ENCODE measurements at places on chromosomes 3 and 15. TPM values are rescaled to one million over a fixed set of nuclear protein-coding genes. Genes with fewer than 3 reads are reported as not detected.
A peak's percentile ranks its signal among the peaks of the same experiment; 100 is the strongest.

GRCh38 chr3:9793161-9793781, 389 bp downstream of the ARPC4 start:
- peak overlapping the region; percentile 99 for H3K27ac ChIP-seq
- peaks cover 32% of the 10 kb centered on the region for H3K36me3 ChIP-seq
- DNase-seq, result peak; percentile 53
- peak overlapping the region; percentile 91 for H3K4me3 ChIP-seq

- no peak overlapping the region for H3K27ac ChIP-seq
- no peak for DNase-seq
- H3K4me1 ChIP-seq, result no peaks in the 10 kb centered on the region
These were observed 531.6 kb downstream of the SHQ1 start for GRCh38 chr3:72316501-72317279.

DNA sequence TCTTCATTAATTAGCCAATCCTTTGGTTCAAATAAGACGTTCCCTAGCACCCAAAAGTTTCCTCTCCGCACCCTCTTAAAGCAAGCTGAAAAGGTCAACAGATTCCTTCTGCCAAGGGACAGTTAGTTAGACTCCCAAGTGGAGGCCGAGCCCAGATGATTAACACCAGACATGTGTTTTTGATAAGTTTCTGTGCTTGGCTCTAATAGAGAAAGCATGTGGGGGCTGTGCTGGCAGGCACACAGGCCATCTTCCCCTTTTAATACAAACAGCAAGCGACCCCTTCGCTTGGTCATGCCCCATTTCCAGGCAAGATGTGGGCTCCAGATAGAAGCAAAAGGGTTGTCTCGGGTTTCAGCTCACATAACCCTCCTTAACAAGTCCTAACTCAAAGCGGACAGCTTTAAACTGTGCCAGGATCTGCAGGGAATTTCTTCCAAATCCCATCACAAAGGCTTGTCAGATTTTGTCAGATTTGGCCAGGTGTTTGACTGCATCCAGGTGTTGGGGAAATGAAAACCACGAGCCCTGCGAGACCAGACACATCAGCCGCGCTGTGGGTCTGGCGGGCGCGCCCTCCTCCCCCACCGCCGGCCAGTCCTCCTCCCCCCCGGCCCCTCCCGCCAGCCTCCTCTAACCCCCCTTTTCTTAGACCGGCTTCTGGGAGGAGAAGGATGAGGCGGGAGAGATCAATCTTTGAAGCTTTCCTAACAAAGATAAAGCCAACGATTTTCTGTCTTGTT, 3.3 kb downstream of the HES1 start:
- DNase-seq, result no peak
- H3K4me3 ChIP-seq, result no peak overlapping the region
- peaks cover 58% of the 10 kb centered on the region for H3K27me3 ChIP-seq
- H3K4me1 ChIP-seq, result peaks cover 30% of the 10 kb centered on the region
- no peak overlapping the region for H3K27ac ChIP-seq
- no peaks in the 10 kb centered on the region for H3K36me3 ChIP-seq

Gene C3orf80
- total RNA-seq, result 0.05 TPM

Gene AP3B2
- 0.33 TPM for total RNA-seq

Gene ARL6IP5
- total RNA-seq, result 108 TPM

Gene CEP19
- total RNA-seq, result 8.5 TPM

Gene PRICKLE2
- total RNA-seq, result 1.0 TPM

Gene PKM
- total RNA-seq, result 452 TPM
